ENCODE measurements at places on chromosomes 5 and 9. TPM values are rescaled to one million over a fixed set of nuclear protein-coding genes. Genes with fewer than 3 reads are reported as not detected.
A peak's percentile ranks its signal among the peaks of the same experiment; 100 is the strongest.

Gene LRRC19
- not detected for total RNA-seq

Gene PTPDC1
- total RNA-seq = 11.9 TPM

Gene RANBP3L
- 1.3 TPM for total RNA-seq

Gene OGN
- not detected for total RNA-seq

Gene TMEM252
- not detected for total RNA-seq

Gene NIPAL4
- 2.3 TPM for total RNA-seq

Gene NR6A1
- under 0.01 TPM for total RNA-seq

Gene BSPRY
- not detected for total RNA-seq

Gene F2RL2
- total RNA-seq = 29.8 TPM

Gene PCDHGA6
- 4.7 TPM for total RNA-seq

GRCh38 chr5:142866563-142867275 is 96.5 kb downstream of the ARHGAP26 start:
- DNase-seq = peak; percentile 59

GRCh38 chr9:86062845-86063693 is 36.3 kb downstream of the GOLM1 start:
- DNase-seq = no peak

DNA sequence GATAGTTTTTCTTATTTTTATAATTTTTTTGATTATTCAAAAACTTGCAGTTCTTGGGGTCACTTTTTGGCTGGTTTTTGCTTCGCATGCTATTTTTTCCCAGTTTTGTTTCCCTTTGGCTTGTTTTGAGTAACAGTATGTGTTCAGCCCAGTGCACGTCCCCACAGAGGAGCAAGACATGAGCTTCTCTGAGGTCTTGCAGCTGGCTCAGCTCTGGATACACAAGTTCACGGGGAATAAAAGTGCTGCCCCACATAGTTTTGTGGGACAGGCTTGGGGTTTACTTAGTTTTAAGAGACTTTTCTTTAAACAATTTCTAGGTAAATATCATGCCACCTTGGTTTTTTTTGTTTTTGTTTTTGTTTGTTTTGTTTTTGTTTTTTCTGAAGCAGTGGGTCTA is 297.8 kb upstream of the IRX1 start:
- DNase-seq = no peak

DNA sequence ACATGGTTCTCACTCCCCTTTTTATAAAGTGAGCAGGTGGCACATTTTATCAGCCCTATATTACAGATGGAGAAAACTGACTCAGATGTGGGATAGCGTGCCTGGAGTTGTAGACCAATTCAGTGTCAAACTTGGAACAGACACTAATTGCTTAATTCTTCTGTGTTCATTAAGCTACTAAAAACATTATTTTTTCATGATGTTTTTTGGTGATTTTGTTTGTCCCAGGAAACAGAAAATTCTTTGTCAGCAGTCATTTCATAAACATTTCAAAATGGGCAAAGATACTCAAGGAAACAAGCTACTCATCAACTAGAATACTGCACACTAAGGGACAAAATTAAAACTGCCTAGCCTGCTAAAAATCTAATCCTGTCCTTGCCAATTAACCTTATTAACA is 2.2 kb downstream of the ABHD17B start:
- no peak for DNase-seq

GRCh38 chr5:124263680-124264491 is 482.6 kb downstream of the ZNF608 start:
- DNase-seq = no peak

DNA sequence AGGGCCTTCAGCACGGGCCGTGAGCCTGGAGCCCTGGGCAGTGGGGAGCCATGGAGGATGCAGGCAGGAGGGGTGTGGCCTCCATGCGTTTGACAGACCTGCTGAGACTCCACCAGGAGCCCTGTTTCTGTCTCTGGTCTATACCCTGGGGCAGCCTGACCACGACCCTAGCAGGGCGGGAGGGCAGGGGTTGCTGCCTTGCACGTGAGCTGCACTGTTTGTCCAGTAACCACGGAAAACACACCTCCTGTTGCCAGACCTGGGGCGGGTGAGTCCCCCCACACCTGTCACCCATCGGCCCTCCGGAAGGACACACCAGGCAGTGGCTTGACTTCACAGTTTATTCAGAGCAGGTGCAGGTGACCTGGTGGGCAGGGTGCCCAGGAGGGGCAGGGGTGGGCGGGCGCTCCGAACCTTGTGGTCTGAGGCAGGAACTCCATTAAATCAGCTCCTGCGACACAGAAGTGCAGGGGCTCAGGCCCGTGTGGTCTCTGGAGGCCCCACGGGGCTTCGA is 3.9 kb downstream of the LCN8 start:
- DNase-seq = no peak

DNA sequence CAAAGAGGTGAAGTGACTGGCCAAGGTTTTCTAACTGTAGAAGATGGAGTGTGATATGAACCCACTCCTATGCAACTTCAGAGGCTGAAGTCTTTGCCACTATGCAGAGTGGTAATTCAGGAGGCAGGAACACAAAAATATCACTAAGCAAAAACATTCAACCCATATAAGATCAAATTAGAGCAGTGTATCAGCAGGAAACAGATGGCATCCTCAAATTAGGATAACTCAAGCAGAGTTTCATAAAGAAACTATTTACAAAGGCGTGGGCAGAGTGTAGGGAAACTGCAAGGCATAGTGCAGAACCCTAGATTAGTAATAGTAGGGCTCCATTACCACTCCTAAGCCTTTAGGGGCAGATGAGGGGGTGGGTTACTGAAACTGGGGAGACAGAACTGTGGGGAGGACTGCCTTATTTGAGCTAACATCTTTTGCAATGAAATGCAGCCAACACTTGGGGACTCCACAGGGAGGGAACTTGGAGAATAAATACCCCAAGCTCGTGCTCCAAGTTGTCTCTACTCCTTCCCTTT is 72.2 kb downstream of the PTTG1 start:
- DNase-seq = no peak

DNA sequence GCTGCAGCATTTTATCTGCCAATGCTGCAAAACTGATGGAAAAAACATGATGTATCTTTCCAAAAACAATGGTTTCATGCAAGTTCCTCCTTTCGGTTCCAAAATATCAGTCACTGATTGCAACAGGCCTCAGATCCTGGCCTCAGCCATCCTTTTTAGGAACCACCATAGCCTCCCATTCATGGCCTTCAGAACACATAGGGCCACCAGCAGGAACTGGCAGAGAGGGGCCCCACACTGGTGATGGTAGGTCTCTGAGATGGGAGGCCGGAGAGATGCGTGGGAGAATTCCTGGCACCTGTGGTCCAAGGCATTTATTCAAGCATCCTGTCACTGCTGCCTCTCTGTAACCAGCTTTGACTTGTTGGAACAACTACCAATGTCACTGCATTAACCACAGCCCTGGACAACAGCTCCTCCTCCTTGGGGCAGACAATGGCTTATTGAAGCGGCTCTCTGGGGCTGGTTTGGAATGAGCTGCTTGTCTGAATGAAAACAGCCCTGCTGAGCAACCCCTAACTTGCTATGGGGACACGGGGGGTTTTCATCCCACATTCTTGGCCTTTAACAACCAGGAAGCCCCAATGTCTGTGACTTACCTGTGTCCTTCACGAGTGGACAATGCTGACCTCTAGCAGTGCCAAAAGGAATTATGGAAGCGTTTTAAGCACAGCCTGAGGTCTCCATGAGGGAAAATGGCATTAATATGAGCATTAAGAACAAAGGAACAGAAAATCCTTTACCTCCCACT is 108.1 kb downstream of the LHFPL2 start:
- no peak for DNase-seq

DNA sequence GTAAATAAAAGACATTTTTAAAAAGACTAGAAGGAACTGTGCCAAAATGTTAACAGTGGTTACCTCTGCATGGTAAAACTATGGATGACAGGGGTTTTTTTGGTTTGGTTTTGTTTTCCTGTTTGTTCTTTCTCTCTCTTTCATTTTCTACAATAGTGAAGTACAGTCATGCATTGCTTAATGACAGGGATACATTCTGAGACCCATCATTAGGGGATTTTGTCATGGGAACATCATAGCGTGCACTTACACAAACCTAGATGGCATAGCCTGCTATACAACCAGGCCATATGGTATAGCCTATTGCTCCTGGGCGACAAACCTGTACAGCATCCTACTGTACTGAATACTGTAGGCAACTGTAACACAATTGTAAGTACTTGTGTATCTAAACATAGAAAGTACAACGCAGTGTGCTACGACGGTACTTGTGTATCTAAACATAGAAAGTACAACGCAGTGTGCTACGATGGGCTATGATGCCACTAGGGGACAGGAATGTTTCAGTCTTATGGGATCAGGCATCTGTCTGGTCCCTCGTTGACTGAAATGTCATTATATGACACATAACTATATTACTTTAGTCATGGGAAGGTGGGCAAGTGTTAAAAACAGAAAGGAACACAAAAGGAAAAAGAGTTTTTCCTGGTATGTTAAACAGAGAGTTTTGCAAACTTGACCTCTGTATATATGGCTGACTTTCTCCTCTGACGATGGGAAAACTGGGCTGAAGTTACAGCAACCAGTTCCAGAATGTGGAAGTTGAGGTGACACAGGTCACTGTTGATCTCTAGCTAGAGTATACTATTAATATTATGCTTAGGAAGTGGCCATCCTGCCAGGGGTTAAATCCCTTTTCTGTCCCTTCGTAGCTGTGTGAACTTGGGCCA is 7.4 kb upstream of the ADAM19 start:
- DNase-seq = no peak

DNA sequence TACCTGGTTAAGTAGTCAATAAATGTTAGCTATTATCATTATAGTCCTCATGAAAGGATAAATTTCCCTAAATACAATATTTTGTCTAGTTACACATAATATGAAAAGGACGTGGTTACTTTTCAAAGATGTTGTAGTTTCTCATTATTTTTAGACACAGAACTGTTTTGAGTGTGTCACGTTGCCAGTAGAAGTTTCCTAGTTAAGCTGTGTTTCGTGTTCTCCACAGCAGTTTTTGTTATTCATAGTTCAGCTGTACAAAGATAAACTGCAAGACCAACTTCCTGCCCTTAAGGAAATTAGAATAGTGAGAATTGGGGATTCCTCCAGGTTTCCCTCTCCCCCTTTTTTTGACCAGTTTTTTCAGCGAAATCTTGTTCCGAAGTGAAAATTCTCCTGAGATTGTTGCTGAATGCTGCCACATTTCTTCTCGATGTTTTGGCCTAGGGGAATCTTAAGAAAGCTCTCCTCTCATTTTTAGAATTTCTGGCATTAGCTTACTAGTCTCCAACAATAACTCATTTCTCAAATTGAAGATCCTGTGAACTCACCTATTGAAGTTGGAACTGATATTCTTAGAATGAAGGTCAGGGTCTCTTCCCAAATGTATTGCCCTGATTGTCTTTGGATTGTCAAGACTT is 176.1 kb downstream of the PAM start:
- DNase-seq = no peak

- no peak for DNase-seq
Observed at GRCh38 chr9:137647096-137647714, 28.4 kb downstream of the EHMT1 start.

GRCh38 chr5:41094871-41095270 is 23.7 kb upstream of the MROH2B start:
- DNase-seq = no peak

DNA sequence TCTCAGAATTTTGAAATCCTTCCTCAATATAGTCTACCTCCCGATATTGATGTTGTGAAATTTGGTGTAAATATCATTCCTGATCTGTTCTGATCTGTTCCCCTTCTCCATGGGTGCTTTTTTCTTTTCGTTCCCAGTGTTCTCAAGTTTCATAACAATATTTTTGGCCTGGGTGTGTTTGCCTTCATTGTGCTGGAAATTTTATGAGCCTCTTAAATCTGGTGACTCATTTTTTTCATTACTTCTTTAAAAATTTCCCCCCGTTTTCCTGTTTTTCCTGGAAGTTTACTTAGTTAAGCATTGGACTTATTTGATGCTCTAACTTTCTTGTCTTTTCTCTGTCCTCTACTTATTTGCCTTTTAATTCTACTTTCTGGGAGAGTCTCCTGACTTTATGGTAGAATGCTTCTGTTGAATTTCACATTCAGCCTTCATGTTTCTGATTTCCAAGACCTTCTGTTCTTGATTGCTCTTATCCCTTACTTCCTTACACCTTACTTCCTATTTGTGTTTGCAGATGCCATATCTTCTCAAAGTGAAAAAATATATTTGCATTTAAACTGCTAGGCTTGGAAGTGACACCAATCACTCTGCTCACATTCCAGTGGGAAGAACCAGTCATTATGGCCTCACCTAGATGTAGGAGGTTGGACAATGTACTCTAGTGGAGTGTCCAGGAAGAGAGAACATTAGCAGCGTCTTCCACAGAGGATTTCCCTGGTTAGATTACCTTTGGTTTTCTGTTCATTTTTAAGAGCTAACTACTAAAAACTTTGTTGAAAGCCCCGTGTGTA is 441.9 kb downstream of the ARHGEF28 start:
- DNase-seq = peak; percentile 76

- DNase-seq = no peak
Observed at GRCh38 chr5:117562647-117563046, 988.0 kb upstream of the SEMA6A start.

DNA sequence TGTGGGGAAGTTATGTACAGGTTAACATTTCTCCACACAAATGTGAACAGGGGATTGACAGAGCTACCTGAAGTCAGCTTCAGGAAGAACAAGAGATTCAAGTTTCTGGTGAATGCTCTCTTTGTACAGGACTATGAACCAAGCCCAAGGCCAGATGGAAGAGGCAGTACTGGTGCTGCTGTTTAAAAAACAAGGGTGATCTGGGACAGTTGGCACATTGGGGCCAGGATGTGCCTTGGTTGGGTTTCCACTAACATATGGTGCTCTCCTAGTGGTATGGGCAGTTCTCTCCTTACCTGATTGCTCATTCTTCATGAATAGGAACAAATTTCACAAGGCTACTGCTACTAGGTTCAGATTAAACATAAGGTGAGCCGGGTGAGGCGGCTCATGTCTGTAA is 40.0 kb downstream of the MTMR12 start:
- no peak for DNase-seq

DNA sequence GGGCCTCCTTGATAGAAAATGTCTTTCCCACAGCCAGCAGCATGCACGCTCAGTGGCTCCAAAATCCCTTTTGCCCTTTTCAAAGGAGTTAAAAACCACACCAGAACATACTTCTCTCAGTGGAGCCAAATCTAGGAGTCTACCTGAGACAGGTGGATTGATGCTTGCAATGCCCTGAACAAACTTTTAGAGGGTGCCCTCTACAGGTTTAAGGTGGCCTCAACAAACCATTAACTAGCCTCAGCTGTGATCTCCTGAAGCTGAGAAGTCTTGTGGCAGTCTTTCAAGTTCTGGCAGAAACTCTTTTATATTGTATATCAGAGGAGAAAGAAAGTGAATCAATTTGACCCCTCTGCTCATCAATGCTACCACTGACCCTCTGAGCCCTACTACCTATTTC is 125.4 kb downstream of the MED27 start:
- no peak for DNase-seq

DNA sequence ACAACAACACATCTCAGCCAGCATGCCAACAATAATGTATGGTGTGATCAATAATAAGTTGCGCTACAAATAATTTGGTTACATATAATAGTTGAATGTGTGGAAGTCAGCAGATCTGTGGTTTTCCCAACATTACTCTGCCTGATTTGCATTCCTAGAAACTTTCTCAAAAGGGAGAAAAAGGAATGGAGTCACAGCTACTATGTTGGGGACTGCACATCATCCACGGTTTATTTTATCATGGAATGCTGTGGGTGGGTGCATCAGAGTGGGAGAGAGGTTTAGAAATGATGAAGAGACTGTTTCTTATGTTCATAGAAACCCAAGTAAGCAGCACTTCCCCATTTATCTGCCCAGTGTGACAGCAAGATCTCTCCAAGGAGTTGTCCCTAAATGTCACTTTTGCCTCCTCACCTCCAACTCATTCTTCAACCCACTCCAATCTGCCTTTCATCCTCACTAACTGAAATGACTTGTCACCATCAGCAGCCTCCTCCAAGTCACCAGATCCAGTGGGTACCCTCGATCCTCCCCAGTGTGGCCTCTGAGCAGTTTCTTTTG is 2.8 kb upstream of the SPOCK1 start:
- DNase-seq = no peak

Data from fibroblast of villous mesenchyme (primary cell).